Chondrocyte (in vitro differentiated cells): ENCODE measurements at places on chromosomes 2 and 18. TPM values are rescaled to one million over a fixed set of nuclear protein-coding genes. Genes with fewer than 3 reads are reported as not detected.

- peaks cover 39% of the 10 kb centered on the region for H3K36me3 ChIP-seq
- H3K4me1 ChIP-seq = no peaks in the 10 kb centered on the region
- no peak overlapping the region for H3K4me3 ChIP-seq
These were observed 76.8 kb downstream of the CEP192 start for GRCh38 chr18:13067966-13068365.

GRCh38 chr2:130336877-130337734, 5.6 kb upstream of the IMP4 start:
- H3K27me3 ChIP-seq = peaks cover 3% of the 10 kb centered on the region
- peak overlapping the region; percentile 75 for H3K4me3 ChIP-seq
- peak; percentile 93 for DNase-seq
- peaks cover 14% of the 10 kb centered on the region for H3K36me3 ChIP-seq
- H3K27ac ChIP-seq = peak overlapping the region; percentile 88
- H3K4me1 ChIP-seq = peaks cover 34% of the 10 kb centered on the region

SKOR2 gene
- total RNA-seq = not detected in 3 replicates

DNA sequence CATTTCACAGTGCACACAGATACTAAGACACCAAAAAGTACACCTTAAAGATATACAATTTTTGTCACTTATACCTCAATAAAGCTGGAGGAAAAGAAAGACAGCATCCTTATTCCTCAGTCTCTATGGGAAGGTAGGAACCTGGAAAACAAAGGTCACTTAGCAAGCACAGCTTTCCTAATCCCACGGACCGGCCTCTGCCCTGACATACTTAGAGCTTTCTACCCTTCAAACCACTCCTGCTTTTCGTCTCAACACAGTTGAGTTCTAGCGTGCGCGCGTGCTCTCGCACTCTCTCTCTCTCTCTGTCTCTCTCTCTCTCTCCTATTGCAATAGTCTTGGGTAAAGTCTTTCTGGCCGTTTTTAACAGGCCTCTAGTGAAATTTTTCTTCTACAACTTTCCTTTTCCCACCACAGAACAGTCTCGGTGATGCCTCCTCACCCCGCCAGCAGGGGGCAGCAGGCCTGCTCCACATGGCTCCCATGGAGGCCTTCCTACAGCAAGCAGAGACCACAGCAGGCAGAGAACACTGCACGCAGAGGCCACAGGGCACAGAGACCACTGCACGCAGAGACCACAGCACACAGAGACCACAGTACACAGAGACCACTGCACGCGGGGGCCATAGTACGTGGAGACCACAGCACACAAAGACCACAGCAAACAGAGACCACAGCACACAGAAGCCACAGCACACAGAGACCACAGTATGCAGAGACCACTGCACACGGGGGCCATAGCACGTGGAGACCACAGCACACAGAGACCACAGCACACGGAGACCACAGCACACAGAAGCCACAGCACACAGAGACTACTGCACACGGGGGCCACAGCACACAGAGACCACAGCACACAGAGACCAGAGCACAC, 106.9 kb downstream of the FBXO15 start:
- no peaks in the 10 kb centered on the region for H3K4me1 ChIP-seq
- no peak for DNase-seq
- no peak overlapping the region for H3K27ac ChIP-seq
- no peaks in the 10 kb centered on the region for H3K27me3 ChIP-seq

GRCh38 chr2:235845245-235845644, 322.9 kb downstream of the GBX2 start:
- no peaks in the 10 kb centered on the region for H3K4me1 ChIP-seq
- no peaks in the 10 kb centered on the region for H3K27me3 ChIP-seq
- H3K36me3 ChIP-seq = peaks cover 5% of the 10 kb centered on the region
- DNase-seq = no peak

AMER3 gene
- not detected in 3 replicates for total RNA-seq

- no peak for DNase-seq
- H3K36me3 ChIP-seq = no peaks in the 10 kb centered on the region
- H3K27me3 ChIP-seq = peaks cover 7% of the 10 kb centered on the region
- no peak overlapping the region for H3K27ac ChIP-seq
These were observed 124.3 kb downstream of the TMEM18 start for GRCh38 chr2:552906-553305.

BOLL gene
- not detected in 3 replicates for total RNA-seq

TMEM169 gene
- total RNA-seq = 1.3 to 2.0 TPM (median 1.5 TPM) in 3 replicates

FOXD4L1 gene
- 0.44 TPM in 1 of 3 replicates, not detected in the others for total RNA-seq

DNA sequence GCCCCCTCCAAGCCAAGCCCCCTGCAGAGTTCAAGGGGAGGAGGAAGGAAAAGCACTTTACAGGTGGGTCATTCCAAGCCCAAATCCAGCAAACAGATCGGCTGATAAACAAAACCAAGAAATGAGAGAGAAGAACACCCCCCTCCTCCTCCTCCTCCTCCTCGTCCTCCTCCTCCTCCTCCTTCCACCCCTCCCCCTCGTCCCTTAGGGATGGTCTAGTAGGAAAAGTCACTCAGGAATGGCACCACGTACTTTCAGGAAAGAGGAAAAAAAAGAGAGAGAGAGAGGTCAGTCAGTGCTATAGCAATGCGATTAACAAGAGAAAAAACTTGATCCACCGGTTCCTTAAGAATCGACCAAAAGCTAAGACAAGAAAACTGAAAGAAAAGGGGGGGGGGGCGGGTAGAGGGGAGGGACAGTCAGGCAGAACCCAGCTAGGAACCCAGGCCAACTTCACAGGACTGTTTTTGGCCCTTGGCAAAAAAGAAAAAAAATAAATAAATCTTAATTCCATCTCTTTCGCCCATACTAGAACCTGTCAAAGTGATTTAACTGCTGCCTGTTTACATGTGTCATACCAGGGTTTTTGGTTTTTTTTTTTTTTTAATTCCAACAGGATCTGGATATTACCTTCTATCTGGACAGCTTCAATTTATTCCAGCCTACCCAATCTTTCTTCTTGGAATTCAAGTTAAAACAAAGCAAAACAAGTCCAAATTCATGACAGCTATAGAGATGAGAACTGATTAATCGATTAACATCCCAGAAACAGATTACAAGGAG, 906 bp downstream of the IKZF2 start:
- no peak for DNase-seq
- H3K36me3 ChIP-seq = no peaks in the 10 kb centered on the region
- H3K4me1 ChIP-seq = peaks cover 61% of the 10 kb centered on the region
- H3K27ac ChIP-seq = peak overlapping the region; percentile 92
- peak overlapping the region; percentile 88 for H3K4me3 ChIP-seq

GRCh38 chr2:218229239-218229638, 12.2 kb downstream of the ARPC2 start:
- no peaks in the 10 kb centered on the region for H3K27me3 ChIP-seq
- peaks cover 45% of the 10 kb centered on the region for H3K4me1 ChIP-seq
- peaks cover 40% of the 10 kb centered on the region for H3K36me3 ChIP-seq

- peaks cover 8% of the 10 kb centered on the region for H3K4me1 ChIP-seq
- H3K36me3 ChIP-seq = peaks cover 42% of the 10 kb centered on the region
- no peak overlapping the region for H3K4me3 ChIP-seq
- H3K27ac ChIP-seq = no peak overlapping the region
- no peak for DNase-seq
These were observed 54.4 kb downstream of the USP14 start for GRCh38 chr18:212780-213179.

IL1F10 gene
- not detected in 3 replicates for total RNA-seq

HDLBP gene
- total RNA-seq = 979 to 1,131 TPM (median 989 TPM) in 3 replicates

- H3K4me1 ChIP-seq = no peaks in the 10 kb centered on the region
- H3K27me3 ChIP-seq = no peaks in the 10 kb centered on the region
- no peak overlapping the region for H3K27ac ChIP-seq
- DNase-seq = peak; percentile 28
- peaks cover 5% of the 10 kb centered on the region for H3K36me3 ChIP-seq
- H3K4me3 ChIP-seq = no peak overlapping the region
These were observed 207.5 kb upstream of the HAAO start for GRCh38 chr2:42999856-43000241.

RGPD3 gene
- total RNA-seq = 0.07 to 0.10 TPM in 2 of 3 replicates, not detected in the other

DNA sequence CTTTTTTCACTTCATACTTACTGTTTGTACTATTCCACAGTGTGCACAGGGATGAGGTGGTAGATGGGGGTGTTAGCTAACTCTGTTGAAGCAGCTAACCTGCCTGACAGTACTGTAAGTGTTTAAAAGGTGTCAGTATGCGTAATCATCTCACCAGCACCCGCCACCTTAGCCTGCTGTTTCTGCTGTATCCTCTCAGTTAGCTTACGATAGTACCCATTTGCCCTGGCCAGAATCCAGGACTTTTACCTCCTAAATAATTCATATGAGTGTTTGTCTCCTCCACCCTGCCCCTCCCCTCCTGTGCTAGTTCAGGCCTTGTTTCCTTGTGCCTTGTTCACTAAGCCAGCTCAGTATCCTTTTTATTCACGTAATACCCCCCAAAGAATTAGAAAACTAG, 34.2 kb downstream of the TRAPPC12 start:
- H3K27ac ChIP-seq = no peak overlapping the region
- H3K4me3 ChIP-seq = no peak overlapping the region
- H3K36me3 ChIP-seq = peaks cover 7% of the 10 kb centered on the region
- no peak for DNase-seq

CKAP2L gene
- 3.4 to 6.1 TPM (median 5.1 TPM) in 3 replicates for total RNA-seq

GRCh38 chr2:168649105-168649504, 153.3 kb upstream of the NOSTRIN start:
- DNase-seq = no peak
- no peaks in the 10 kb centered on the region for H3K27me3 ChIP-seq
- peak overlapping the region; percentile 21 for H3K4me3 ChIP-seq
- H3K36me3 ChIP-seq = no peaks in the 10 kb centered on the region
- H3K27ac ChIP-seq = peak overlapping the region; percentile 74
- H3K4me1 ChIP-seq = peaks cover 14% of the 10 kb centered on the region

GRCh38 chr18:12803069-12803936, 80.7 kb downstream of the PTPN2 start:
- no peak overlapping the region for H3K4me3 ChIP-seq
- no peak for DNase-seq
- H3K4me1 ChIP-seq = no peaks in the 10 kb centered on the region
- no peak overlapping the region for H3K27ac ChIP-seq

GRCh38 chr2:227311861-227312506, 13.1 kb upstream of the MFF start:
- no peak overlapping the region for H3K4me3 ChIP-seq
- no peak overlapping the region for H3K27ac ChIP-seq
- H3K36me3 ChIP-seq = no peaks in the 10 kb centered on the region
- no peak for DNase-seq

GRCh38 chr2:66532972-66533868, 98.3 kb downstream of the MEIS1 start:
- DNase-seq = no peak
- H3K27ac ChIP-seq = no peak overlapping the region
- peaks cover 5% of the 10 kb centered on the region for H3K36me3 ChIP-seq
- no peak overlapping the region for H3K4me3 ChIP-seq

- H3K4me1 ChIP-seq = peaks cover 20% of the 10 kb centered on the region
- H3K4me3 ChIP-seq = no peak overlapping the region
- H3K36me3 ChIP-seq = peaks cover 5% of the 10 kb centered on the region
- H3K27ac ChIP-seq = no peak overlapping the region
- H3K27me3 ChIP-seq = peaks cover 13% of the 10 kb centered on the region
These were observed 201.9 kb upstream of the SPRED2 start for GRCh38 chr2:65634304-65634703.

DNA sequence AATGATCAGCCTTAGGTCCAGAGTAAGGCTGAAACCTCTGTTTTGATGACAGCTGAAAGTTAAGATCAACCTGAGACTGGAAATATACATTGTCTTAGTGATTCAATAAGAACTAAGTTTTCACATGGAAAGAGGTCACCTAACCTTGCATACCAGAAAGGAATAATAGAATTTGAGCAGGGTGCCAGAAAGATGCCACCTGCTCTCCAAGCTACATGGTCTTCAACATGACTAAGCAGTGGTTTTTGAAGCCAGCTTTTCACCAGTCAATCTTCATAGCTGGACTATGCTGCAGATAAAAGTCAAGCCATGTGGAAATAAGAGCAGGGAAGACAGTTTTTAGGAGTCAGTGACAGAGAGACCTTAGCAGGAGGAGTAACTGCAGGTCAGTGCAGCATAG, 589.4 kb upstream of the SYT4 start:
- peaks cover 70% of the 10 kb centered on the region for H3K4me1 ChIP-seq
- no peaks in the 10 kb centered on the region for H3K27me3 ChIP-seq
- no peak overlapping the region for H3K4me3 ChIP-seq
- DNase-seq = no peak
- H3K27ac ChIP-seq = no peak overlapping the region

- H3K4me3 ChIP-seq = no peak overlapping the region
- H3K4me1 ChIP-seq = peaks cover 17% of the 10 kb centered on the region
These were observed 35.6 kb upstream of the B3GNT7 start for GRCh38 chr2:231359948-231360347.

GRCh38 chr2:121596221-121597080, 52.8 kb downstream of the CLASP1 start:
- peak overlapping the region; percentile 62 for H3K27ac ChIP-seq
- peaks cover 14% of the 10 kb centered on the region for H3K4me1 ChIP-seq

GRCh38 chr2:234427081-234428061, 69.5 kb downstream of the ARL4C start:
- H3K36me3 ChIP-seq = no peaks in the 10 kb centered on the region
- DNase-seq = no peak
- no peak overlapping the region for H3K4me3 ChIP-seq
- peak overlapping the region; percentile 94 for H3K27ac ChIP-seq
- no peaks in the 10 kb centered on the region for H3K27me3 ChIP-seq

GRCh38 chr2:12884713-12885282, 168.1 kb downstream of the TRIB2 start:
- no peaks in the 10 kb centered on the region for H3K36me3 ChIP-seq
- H3K4me1 ChIP-seq = peaks cover 29% of the 10 kb centered on the region
- no peak overlapping the region for H3K4me3 ChIP-seq
- no peaks in the 10 kb centered on the region for H3K27me3 ChIP-seq

DNA sequence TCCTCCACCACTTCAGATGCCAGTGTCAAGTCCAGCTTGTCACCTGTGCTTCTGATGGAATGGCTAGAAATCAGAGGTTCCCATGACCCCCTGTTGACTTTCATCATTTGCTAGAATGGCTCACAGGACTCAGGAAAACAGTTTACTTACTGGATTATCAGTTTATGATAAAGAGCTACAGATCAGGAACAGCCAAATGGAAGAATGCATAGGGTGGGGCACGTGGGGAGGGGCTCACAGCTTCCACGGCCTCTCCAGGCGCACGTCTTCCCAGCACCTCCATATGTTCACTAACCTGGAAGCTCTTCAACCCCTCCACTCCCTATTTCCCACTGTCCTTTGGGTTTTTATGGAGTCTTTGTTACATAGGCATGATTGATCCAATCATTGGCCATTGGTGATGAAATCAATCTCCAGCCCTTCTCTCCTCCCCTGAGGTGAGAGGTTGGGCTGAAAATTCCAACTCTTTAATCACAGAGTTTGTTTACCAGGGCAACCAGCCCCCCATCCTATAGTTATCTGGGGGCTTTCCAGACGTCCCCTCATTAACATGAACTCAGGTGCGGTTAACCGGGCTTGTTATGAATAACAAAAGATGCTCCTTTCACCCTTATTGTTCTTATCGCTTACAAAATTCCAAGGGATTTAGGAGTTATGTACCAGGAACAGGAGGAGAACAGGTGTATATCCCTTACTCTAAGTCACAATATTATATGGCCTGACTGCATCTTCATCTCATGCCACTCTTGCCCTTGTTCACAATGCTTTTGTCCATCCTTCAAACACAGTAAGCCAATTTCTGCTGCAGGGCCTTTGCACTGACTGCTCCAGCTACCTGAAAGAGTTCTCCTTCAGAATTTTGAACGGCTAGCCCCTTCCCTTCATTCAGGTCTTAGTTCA, 35.2 kb downstream of the ANXA4 start:
- peaks cover 62% of the 10 kb centered on the region for H3K4me1 ChIP-seq
- H3K27ac ChIP-seq = no peak overlapping the region
- no peaks in the 10 kb centered on the region for H3K27me3 ChIP-seq

- peak overlapping the region; percentile 94 for H3K27ac ChIP-seq
- no peaks in the 10 kb centered on the region for H3K27me3 ChIP-seq
- DNase-seq = no peak
- peak overlapping the region; percentile 70 for H3K4me3 ChIP-seq
- no peaks in the 10 kb centered on the region for H3K36me3 ChIP-seq
These were observed 5.3 kb downstream of the GLI2 start for GRCh38 chr2:120740765-120741524.
